ENCODE measurements at places on chromosomes 1 and 21.

GRCh38 chr1:61323681-61324328, 241.4 kb downstream of the NFIA start:
- DNase-seq, result no peak

DNA sequence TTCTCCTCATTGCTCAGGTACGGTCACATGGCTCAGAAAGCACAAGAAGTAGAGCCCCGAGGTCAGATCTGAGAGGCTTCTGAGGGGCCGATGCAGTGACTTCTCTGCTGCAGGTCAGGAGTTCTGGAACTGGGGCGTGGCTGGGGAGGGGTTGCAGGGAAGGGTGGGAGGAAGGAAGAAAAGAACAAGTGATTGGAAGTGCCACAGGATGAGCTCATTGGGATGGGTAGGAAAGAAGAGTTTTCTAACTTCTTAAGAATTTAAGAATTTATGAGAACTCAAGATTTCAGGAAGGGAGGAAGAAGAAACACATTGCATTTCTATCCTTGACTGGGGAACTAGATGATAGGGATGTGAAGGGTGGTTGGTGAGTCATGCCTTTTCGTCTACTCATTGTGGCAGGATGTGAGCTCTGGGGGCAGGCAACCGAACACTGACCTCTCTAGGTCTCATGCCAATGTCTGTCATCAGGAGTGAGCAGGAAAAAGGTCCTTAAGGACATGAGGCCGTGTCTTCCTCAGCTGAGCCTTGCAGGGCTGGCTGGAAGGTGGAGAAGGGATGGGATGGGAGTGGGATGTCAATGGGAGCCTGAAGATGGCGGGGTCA, 497 bp downstream of the FCRLB start:
- DNase-seq, result no peak

- no peak for DNase-seq
These were observed 101.7 kb downstream of the HUNK start for GRCh38 chr21:31974454-31974985.

GRCh38 chr1:194477908-194478307, 1291.5 kb upstream of the B3GALT2 start:
- no peak for DNase-seq

DNA sequence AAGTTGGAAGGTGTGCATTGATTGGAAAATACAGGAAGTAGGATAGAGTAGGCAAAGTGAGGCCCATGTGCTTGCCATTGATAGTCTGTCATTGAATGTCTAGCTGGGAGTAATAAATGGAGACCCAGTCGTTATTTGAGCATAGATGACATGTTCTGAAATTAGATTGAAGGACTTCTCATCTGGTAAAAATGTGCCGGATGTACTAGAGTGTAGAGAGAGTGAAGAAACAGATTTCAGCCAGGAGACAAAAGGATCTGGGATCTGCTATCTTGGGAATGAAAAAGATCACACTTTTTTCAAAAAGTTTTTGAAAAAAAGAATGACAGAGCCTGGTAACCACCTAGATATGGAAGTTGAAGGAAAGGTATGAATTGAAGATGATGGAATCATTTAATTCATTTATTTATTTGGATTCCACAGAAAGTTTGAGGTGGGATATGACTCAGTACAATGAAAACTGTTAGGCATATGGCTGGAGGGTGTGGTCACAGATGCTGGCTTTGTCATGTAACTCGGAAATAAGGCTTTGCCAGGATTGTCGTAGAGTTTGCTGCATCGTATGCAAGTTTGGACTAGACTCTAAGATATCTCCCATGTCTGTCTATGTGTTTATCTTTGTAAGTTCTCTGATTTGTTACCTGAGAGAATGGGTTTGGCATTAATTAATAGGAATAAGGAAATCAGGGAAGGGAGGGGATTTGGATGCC, 137.1 kb downstream of the PBX1 start:
- DNase-seq, result no peak

DNA sequence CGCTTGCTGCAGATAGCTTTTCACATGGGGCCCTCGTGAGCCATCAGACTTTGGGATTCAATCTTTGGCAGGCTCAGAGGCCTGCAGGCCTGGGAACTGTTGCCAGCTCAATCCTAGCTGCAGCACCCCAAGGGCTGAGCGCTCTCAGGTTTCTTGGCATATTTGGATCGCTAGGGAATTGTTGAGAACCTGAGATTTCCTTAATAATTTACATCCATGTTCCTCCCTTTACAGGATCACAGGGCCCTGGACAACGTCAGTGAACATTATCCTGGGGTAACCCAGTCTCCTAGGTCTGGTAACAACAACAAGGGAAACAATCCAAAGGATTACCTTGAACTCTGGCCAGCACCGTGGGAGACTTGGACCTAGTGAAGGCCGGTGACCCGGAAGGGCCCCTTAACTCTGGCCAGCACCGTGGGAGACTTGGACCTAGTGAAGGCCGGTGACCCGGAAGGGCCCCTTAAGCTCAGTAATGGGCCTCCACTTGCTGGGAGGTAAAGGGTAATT, 49.3 kb upstream of the NEK2 start:
- no peak for DNase-seq

GRCh38 chr1:117037802-117038201, 22.3 kb upstream of the TTF2 start:
- no peak for DNase-seq

GRCh38 chr1:228145463-228146416, 4.0 kb upstream of the GJC2 start:
- no peak for DNase-seq

DNA sequence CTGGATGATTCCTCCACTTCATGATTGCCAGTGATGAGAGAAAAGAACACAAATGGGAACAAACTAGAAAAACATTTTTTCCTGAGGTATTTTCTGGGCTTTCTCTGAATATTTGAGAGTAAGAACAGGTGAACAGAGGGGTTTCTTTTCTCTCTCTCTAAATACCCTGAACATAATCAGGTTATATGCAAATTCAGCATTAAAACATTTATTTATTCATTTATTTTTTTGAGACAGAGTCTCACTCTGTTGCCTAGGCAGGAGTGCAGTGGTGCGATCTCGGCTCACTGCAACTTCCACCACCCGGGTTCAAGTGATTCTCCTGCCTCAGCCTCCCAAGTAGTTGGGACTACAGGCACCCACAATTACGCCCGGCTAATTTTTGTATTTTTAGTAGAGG, 5.8 kb upstream of the LEFTY2 start:
- DNase-seq, result no peak

GRCh38 chr1:206783506-206783905, 11.2 kb upstream of the IL10 start:
- DNase-seq, result no peak

DNA sequence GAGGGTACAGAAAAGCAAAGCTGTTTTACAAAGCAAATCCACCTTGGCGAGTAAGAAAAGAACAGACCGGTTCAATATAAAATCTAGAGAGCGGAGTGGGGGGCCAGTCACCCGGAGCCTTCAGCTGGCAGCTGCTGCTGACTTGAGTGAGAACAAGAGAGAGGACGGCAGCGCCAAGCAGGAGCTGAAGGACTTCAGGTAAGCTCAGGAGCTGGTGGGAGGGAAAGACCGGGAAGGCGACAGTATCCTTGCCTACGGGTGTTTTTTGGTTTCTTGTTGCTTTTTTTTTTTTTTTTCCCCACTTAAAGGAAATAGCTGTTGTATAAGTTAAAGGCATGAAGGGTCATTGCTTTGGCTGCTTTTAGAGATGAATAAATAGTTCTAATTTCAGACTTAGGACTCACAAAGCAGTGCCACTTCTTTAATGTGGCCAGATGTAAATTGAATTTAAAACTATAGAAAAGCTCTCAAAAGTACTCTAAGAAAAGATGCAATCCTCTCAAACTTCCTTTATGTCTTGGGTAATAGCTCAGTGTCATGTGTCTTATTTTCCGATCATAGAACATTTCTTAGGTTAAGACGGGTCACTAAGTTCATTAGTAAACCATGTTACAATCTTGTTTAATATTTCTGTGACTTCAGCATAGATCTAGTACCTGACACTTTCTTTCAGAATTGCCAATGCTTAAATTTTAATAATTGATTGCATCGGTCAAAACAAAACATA, 82.8 kb downstream of the PRDM2 start:
- no peak for DNase-seq

- no peak for DNase-seq
These were observed 22.2 kb upstream of the PTPN14 start for GRCh38 chr1:214573386-214574318.

DNA sequence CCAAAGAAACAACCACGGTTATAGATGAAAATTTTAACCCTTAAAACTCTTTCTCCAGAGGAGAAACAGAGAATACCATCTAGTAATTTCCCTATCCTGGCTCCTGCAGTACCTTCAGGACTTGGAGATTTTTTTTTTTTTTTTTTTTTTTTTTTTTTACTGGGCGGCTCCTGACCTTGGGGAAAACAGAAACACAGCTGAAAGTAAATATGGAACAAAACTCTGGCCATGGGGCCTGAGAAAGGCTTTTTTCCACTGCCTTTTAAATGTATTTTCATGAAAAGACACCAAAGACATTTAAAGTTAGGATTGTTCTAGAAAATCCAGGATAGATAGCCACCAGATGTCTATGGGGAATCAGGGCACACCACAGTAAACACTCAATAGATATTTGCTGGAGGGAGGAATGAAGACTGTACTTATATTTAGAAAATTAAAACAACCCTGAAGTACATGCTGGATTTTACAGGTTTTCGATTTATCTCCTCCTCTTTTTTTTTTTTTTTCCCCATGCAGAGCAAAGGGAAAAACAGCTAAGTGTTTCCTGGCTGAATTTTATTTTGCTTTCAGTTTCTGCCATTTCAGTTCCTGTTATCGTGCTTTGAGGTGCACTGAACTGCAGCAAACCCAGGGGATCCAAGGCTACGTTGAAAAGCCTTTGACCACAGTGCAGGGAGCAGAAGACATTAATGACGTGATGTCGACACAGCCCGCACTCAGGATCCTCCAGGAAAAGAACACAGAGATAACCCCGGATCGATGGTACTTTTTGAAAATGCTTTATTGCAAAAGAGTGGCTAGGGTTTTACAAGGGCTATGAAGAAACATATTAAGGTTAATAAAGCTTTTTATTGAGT, 35.7 kb upstream of the CNN3 start:
- no peak for DNase-seq
